ENCODE measurements at places on chromosomes 11 and 22.

DNA sequence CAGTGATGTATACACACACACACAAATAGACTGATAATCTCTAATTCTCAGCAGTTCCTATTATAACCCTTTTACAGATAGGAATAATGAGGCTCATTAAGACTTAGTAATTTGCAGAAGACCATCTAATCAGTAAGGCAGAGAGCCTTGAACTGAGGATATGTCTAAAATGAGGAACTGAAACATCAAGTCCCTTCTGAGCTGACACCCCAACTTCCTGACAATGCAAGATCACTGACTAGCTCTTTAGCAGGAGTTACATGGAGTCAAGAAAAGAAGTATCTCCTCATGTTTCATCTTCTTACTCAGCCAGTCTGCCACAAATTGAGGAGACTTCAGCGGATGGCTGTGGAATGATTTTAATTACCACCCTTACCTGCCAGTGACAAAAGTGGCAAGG, 193.0 kb downstream of the MSANTD4 start:
- DNase-seq = no peak
- H3K36me3 ChIP-seq = no peaks in the 10 kb centered on the region
- no peaks in the 10 kb centered on the region for H3K4me1 ChIP-seq
- H3K27me3 ChIP-seq = no peaks in the 10 kb centered on the region

DNA sequence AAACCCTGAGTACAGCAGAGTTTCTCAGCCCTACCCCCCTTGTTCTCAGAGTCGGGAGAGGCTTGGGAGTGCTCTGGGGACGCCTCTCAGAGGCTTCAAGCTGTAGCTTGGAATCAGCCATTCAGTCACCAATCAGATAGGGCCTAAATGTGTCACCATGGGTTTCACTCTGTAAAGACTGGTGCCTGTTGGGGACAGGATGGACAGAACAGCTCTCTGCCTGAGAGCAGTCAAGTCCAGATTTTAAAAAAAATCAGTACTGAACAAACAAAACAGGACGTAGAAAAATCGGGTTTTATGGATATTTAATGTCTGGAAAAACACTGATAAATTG, 1.3 kb downstream of the FADD start:
- peak overlapping the region; percentile 83 for H3K27ac ChIP-seq
- peaks cover 50% of the 10 kb centered on the region for H3K36me3 ChIP-seq
- DNase-seq = no peak
- no peaks in the 10 kb centered on the region for H3K27me3 ChIP-seq
- peaks cover 36% of the 10 kb centered on the region for H3K4me1 ChIP-seq
- H3K4me3 ChIP-seq = peak overlapping the region; percentile 83

GRCh38 chr11:5851002-5851401, 6.5 kb downstream of the OR52E8 start:
- DNase-seq = no peak
- H3K27ac ChIP-seq = no peak overlapping the region
- no peak overlapping the region for H3K4me3 ChIP-seq
- no peaks in the 10 kb centered on the region for H3K4me1 ChIP-seq
- H3K36me3 ChIP-seq = no peaks in the 10 kb centered on the region

- H3K27me3 ChIP-seq = peaks cover 16% of the 10 kb centered on the region
- peaks cover 5% of the 10 kb centered on the region for H3K4me1 ChIP-seq
- no peaks in the 10 kb centered on the region for H3K36me3 ChIP-seq
- no peak overlapping the region for H3K27ac ChIP-seq
- no peak for DNase-seq
These were observed 6.4 kb downstream of the DRD2 start for GRCh38 chr11:113468726-113469345.

DNA sequence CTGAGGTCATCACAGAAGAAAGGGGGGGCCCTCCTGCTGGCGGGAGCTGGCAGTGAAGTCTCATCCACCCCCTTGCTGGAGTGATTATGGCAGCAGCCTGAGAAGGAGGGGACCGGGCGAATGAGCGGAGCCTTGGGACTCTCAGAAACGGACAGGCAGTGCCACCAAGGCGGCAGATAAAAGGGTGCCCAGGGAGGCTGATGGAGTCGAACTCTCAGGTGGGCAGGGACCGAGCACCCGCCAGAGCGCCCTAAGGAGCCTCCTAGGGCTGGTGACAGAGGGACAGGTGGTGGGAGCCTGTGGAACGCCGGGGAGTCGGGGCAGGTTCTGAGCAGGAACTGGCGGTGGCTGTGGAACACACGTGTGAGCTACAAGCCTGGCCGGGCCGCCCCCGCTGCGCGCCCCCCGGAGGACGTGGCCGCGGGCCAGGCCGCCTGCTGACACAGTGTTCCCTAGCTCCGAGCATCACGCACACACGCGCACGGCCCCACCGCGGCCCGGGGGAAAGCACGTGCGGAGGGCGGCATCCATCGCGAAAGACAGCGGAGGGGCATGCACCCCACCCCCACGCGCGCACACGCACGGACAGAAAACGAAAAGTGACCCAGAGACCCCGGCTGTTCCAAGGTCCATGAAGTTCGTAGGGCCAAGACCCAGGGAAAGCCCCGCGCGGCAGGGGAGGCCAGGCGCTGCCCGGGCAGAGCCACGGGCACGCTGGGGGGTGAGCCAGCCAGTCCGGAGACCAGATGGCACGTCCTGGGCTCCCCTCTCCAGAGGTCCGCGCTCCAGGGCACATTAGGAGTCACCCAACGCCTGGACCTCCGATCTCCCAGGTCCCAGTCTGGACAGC, 1.0 kb downstream of the VWCE start:
- no peak for DNase-seq
- peaks cover 22% of the 10 kb centered on the region for H3K4me1 ChIP-seq
- H3K4me3 ChIP-seq = peak overlapping the region; percentile 44
- H3K27ac ChIP-seq = peak overlapping the region; percentile 39
- peaks cover 21% of the 10 kb centered on the region for H3K36me3 ChIP-seq

GRCh38 chr11:68812526-68812925, 29.2 kb downstream of the CPT1A start:
- no peak for DNase-seq
- H3K27me3 ChIP-seq = no peaks in the 10 kb centered on the region
- H3K4me3 ChIP-seq = no peak overlapping the region
- H3K27ac ChIP-seq = no peak overlapping the region
- peaks cover 42% of the 10 kb centered on the region for H3K36me3 ChIP-seq

- H3K27me3 ChIP-seq = no peaks in the 10 kb centered on the region
- DNase-seq = no peak
- H3K27ac ChIP-seq = no peak overlapping the region
These were observed 14.8 kb upstream of the MAML2 start for GRCh38 chr11:96357794-96358193.

DNA sequence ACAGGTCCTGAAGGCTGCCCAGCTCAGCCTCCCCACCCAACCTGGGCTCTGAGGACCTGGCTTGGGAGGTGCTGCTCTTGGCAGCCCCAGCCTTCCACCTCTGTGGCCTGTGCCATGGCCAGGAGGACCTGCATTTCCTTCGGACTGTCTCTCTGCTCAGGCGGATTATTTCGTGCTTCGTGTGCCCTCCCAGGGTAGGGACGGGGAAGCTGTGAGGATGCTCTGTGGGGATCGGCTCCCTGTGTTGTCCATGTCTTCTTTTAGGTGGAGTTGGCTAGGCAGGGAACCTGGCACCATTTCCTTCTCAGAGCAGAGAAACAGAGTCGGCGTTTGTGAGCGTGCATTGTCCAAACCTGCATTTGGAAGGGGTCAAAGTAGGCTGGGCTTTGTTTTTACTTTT, 34.1 kb downstream of the BCR start:
- H3K27me3 ChIP-seq = no peaks in the 10 kb centered on the region
- H3K4me1 ChIP-seq = peaks cover 25% of the 10 kb centered on the region
- no peaks in the 10 kb centered on the region for H3K36me3 ChIP-seq
- no peak for DNase-seq
- H3K4me3 ChIP-seq = no peak overlapping the region

- H3K4me3 ChIP-seq = no peak overlapping the region
- peaks cover 19% of the 10 kb centered on the region for H3K36me3 ChIP-seq
- no peaks in the 10 kb centered on the region for H3K27me3 ChIP-seq
These were observed 16.0 kb downstream of the RBM7 start for GRCh38 chr11:114416441-114416961.

- peaks cover 52% of the 10 kb centered on the region for H3K36me3 ChIP-seq
- DNase-seq = no peak
- no peaks in the 10 kb centered on the region for H3K27me3 ChIP-seq
These were observed 29.8 kb upstream of the BLID start for GRCh38 chr11:122145715-122146274.

- H3K36me3 ChIP-seq = no peaks in the 10 kb centered on the region
- DNase-seq = no peak
- H3K4me1 ChIP-seq = peaks cover 6% of the 10 kb centered on the region
These were observed 319.5 kb upstream of the FAT3 start for GRCh38 chr11:91904792-91905785.

DNA sequence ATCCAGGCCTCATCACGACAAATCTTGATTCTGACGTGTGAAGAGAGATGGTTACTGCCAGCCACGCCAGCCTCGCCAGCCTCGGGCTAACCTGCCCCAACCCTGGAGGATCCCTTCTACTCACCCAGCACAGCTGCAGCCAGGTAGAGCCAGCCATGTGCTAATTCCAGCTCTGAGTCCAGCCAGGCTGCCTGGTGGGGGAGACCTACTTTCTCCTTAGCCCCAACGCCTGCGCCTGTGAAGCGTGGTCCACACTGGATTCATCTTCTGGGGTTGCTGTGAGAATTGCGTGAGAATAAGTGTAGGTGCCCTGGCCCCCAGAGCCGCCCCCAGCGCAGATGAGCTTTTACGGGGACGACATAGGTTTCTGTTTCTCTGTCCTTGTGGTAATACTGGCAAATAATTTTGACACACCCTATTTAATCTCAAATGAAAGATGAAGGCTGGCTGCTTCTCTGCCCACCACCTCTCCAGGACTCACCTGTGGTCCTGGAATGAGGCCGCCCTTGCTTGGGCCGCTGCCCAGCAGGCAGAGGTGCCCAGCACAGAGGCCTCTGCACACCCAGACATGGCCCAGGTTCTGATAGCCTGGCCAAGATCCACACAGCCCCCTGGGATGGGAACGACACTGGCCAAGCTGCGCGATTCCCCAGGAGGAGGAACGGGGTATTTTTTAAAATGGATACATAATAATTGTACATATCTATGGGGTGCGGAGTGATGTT, 528.4 kb downstream of the TBC1D22A start:
- no peak overlapping the region for H3K27ac ChIP-seq
- no peak for DNase-seq

DNA sequence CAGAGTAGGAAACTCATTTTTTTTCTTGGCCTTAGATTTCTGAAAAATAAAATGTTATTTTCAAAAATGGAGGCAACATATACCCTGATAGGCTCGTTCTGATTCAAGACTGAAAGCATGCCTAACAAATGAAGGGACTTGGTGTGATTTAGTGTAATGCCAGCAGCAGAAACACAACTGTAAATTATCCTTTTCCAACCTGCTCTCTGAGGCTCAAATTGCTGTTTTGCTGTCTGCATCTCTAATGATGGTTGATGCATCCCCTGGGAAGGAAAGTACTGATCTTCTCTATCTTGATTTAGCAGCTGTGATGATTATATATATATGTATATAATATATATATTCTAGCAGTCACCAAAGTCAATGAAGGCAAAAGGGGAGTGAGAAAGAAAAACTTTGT, 537.2 kb upstream of the API5 start:
- H3K27ac ChIP-seq = no peak overlapping the region
- H3K4me1 ChIP-seq = no peaks in the 10 kb centered on the region
- H3K4me3 ChIP-seq = no peak overlapping the region
- DNase-seq = no peak
- no peaks in the 10 kb centered on the region for H3K36me3 ChIP-seq

GRCh38 chr11:131178596-131178995, 191.8 kb upstream of the NTM start:
- no peak overlapping the region for H3K4me3 ChIP-seq
- H3K27me3 ChIP-seq = no peaks in the 10 kb centered on the region
- no peak overlapping the region for H3K27ac ChIP-seq

GRCh38 chr11:63274776-63275175, 31.4 kb upstream of the SLC22A25 start:
- H3K27me3 ChIP-seq = peaks cover 56% of the 10 kb centered on the region
- H3K36me3 ChIP-seq = no peaks in the 10 kb centered on the region
- DNase-seq = peak; percentile 36
- H3K27ac ChIP-seq = no peak overlapping the region

DNA sequence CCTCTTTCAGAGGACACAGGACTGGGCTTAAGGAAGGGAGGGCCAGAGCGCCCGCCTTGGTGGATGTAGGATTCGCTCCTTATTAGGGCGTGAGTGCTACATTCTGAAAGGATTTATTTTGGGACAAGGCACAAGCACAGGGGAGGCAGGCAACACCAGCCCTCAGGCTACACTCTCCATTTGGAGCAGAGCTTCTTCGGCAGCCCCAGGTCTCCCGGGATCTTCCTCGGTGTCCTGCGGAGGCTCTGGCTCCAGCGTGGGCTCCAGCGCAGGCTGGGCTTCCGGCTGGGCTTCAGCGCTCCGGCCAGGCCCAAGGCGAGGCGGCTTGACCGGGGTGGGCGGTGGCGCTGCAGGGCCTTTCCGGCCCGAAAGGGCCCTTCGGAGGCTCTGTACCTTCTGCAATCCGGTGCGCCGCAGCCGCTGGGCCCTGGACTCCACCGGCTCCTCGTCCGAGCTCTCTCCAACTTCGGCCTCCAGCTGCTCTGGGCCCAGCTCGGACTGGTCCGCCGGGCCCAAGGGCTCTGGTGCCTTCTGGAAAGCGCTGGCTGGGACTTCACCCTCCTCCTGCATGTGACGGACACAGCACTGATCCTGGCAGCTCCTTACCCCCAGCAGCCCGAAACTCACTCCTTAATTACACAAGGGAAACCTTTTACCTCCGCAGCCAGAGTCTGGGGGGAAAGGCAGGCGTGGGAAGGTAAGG, 1.1 kb downstream of the CAVIN3 start:
- peak overlapping the region; percentile 97 for H3K27ac ChIP-seq
- H3K4me1 ChIP-seq = peaks cover 36% of the 10 kb centered on the region
- H3K4me3 ChIP-seq = peak overlapping the region; percentile 86
- peaks cover 7% of the 10 kb centered on the region for H3K36me3 ChIP-seq

DNA sequence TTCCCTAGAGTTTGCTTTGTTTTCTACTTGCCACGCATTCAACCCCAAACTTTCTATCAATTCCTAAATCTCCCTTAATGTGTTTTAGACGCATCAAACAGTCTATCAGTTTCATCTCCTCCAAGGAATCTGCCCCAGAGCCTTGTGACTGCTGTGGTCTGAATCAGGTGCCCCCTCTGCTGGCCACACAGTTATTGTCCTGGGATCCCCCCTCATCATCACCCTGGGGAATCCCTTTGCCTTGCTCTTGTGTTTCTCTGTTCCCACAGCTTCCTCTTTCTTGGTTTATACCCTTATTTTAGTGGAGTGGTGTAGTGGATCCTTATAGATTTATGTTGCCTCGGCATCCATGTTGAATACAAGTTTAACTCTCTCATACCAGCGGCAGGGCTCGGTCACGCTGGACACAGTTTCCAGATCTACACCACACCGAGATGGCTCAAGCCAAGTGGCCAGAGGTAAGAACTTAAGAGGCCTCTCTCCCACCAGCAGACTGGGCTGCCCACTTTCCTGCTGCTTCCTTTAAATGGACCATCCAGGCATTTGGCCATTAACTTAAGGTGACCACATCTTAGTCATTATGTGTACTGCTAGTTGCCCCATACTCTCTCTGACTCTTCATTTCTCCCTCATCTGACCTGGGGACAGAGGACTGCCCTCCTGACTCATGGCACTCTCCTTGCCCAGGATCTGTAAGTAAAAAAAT, 8.2 kb downstream of the UPB1 start:
- no peaks in the 10 kb centered on the region for H3K36me3 ChIP-seq
- no peak overlapping the region for H3K4me3 ChIP-seq
- peak; percentile 67 for DNase-seq
- no peak overlapping the region for H3K27ac ChIP-seq

Measured in MCF 10A (cell line).